Bone marrow (tissue), 2 donors: ENCODE measurements at places on chromosomes 3 and 15.

DNA sequence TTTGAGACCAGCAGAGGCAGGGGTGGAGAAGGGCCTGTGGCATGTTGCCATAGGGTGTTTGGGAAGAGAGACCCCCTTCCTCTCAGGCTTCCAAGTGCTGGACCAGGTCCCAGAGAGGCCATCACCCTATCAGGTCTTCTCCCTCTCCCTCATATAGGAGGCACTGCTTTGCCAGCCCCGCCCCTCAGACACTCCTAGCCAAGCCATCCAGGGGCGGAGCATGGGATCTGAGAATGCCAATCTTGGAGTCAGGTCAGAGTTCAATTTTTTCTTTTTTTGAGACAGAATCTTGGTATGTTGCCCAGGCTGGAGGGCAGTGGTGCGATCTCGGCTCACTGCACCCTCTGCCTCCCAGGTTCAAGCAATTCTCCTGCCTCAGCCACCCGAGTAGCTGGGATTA is 32.7 kb downstream of the CRABP1 start:
- DNase-seq, result no peak

- DNase-seq, result no peak
Observed at GRCh38 chr15:78768531-78769408, 42.5 kb downstream of the ADAMTS7 start.

- DNase-seq, result no peak
Observed at GRCh38 chr3:62777674-62778073, 97.5 kb downstream of the CADPS start.

DNA sequence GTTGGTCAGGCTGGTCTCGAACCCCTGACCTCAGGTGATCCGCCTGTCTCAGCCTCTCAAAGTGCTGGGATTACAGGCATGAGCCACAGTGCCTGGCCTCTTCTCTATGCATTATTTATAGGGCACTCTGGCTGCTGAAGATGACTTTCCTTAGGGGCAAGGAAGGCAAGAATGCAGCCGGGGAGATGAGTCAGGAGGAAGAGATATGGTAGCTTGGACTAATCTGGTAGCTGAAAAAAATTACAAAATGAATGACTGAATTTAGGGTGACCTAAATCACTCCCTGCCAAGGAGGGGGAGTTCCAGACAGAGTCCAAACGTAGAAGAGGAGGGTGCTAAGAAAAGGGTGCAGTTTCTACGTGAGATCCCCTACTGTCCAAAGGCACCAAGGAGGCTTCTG is 14.2 kb downstream of the RHCG start:
- no peak for DNase-seq

GRCh38 chr15:62545467-62546227 is 380.6 kb upstream of the C2CD4B start:
- DNase-seq, result no peak

DNA sequence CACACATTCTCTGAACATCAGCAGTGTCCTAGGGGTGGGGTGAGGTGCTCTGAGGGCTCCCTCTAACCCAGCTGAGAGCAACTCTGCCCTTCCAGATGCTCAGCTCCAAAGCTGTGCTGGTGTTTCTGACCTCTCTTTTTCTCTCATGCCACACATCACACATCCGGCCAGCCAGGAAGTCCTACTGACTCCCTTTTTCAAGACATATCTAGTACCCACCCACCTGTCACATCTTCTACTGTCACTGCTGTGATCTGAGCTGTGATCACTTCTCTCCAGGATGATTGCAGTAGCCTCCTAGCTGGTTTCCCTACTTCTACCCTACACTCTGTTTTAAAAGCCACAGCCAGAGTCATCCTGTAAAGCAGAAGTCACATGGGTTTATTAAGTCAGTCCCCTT is 30.2 kb upstream of the MASP1 start:
- no peak for DNase-seq

GRCh38 chr3:79018265-79018664 is 749.5 kb downstream of the ROBO1 start:
- no peak for DNase-seq

DNA sequence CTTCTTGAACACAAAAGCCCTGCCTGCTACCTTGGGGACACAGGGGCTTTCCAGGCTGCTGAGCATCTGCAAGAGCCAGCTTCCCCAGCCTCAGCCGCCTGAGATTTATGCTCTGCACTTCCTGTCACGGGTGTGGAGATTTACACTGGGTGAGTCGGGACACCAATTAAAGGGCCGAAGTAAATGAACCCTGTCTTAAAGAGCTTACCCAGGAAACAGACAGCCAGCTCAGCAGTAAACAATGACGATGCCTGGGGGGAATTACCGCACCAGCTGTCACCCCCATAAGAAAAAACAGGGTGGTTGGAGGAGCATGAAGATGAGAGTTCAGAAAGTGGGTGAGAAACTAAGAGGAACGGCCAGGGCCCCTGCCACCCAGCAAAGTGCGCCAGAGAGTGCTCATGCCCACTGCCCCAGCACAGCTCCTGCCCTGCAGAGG is 37.5 kb upstream of the IQSEC1 start:
- no peak for DNase-seq

GRCh38 chr15:100928632-100929280 is 9.6 kb downstream of the LRRK1 start:
- DNase-seq, result no peak

DNA sequence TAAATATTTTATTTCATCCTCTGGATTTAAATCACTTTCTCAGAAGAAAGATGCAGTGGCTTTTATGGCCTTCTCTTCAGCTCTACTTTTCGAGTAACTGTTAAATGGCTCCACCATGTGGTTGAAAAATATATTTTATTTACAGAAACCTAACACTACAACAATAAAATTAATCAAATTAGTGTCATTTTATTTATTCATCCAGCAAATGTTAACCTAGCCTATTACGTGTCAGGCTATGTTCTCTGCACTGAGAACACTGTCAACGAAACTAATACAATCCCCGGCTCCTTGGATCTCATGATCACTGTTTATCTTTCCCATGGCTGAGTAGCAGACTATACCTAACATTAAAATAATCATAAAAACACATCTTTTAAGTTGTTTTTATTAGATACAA is 148.0 kb upstream of the OSTN start:
- no peak for DNase-seq

DNA sequence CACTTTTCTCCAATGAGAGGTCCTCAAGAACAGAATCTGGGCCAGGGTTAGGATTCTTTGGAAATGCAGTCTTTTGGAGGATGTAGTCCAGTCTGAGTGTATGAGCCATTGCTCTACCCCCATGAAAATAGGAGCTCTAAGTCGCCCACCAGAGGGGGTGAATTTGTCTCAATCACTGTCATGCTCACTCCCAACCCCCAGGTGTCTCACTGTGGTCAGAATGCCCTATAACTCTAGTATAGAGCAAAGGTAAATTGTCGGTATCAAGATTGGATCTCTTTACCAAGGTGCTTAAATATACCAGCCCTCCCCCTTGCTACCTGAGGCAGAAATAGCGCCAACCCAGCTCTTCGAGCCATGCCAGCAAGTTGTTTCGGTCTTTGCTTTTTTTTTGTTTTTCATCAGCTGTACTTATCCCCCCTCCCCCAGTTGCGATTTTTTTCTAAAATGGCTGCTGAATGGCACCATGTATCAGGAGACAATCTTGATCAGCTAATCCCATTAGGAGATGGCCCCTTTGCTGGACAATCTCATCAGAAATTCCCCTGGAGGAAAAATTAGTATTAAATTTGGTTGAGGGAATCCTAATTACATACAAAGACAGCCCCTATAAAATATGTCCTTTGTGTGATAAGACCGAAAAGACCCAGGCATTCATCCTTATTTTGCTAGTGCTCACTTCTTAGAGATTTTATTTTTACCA is 130.7 kb downstream of the EBLN2 start:
- no peak for DNase-seq

- no peak for DNase-seq
Observed at GRCh38 chr15:78923480-78924360, 21.1 kb downstream of the CTSH start.

DNA sequence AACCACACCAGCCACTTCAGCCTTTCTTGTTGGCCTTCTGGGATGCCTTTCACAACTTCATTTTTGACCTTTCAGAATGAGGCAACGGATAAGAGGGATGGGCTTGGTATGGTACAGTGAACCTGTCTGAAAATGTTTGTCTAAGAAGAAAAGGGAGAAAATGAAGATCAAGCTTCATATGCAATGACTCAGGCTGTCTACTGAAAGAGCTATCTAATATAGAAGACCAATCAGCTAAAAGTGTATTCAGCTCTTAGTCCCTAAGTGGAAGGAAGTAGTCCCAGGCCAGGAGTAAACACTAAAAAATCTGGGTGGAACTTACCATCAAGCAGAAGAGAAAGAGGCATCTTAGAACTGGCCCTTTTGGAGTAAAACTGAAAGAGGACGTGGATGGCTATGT is 12.2 kb upstream of the UPK1B start:
- no peak for DNase-seq

DNA sequence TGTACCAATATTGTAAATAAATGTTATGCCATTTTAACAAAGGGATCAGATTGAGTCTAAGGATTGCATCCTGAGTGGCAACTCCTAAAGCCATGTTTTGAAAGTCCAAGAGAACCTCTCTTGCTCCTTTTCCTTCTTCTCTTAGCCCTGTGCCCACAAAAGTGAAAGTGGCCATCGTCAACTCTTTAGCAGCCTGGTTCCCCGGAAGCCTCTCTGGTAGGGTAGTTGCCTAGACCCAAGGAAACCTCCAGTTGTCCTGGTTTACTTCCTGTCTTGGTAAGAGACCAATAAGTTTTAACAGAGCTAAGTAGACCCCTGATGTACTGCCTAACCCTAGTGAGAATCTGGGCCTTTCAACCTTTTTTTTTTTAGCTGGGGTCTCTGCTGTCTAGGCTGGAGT is 10.2 kb upstream of the ITPKA start:
- DNase-seq, result no peak

DNA sequence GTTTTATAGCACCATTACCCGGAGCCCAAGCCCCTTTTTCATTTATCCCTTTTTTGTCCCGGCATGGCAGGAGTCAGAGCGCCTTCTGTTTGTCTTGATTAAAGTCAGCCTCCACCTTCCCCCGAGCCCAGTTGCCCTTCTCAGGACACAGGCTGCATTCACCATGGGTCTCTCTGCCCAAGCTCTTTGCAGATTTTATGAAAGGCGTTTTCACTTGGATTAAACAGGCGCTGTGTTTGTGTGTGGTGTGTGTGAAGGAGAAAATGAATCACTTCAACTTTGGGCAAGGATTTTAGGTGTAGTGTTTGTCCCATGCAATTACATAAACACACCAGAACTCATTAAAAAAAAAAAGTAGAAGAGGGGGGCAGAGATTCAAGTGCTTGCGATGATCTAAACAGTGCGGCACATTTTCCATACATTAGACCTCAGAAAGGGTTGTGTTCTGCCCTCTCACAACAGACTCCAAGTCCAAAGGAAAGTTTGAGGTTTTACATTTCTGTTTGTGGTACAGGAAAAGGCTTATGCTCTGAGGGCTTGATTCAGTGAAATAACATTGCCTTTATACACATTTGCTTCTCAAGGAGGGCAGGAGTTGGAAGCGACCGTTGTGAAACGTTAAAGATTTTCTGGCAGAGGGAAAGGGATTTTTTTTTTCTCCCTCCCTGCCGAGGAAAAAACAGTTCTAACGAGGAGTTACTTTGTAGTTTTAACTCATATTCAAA is 14.5 kb upstream of the IL16 start:
- DNase-seq, result no peak

GRCh38 chr3:61578667-61579367 is 17.4 kb downstream of the PTPRG start:
- no peak for DNase-seq
